ENCODE measurements at places on chromosomes 11 and 22.

DNA sequence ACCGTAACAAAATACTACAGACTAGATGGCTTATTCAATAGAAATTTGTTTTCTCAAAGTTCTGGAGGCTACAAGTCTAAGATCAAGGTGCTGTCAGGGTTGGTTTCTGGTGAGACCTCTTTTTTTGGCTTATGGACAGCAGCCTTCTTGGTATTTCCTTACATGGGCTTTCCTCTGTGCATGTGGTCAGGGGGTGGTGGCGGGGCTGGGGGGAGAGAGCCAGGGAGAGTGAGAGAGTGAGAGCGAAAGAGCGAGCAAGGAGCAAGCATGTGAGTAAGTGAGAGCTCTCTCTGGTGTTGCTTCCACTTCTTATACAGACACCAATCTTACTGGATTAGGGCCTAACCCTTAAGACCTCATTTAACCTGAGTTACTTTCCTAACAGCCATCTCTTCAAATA is 181.5 kb downstream of the TMEM135 start:
- DNase-seq = no peak

DNA sequence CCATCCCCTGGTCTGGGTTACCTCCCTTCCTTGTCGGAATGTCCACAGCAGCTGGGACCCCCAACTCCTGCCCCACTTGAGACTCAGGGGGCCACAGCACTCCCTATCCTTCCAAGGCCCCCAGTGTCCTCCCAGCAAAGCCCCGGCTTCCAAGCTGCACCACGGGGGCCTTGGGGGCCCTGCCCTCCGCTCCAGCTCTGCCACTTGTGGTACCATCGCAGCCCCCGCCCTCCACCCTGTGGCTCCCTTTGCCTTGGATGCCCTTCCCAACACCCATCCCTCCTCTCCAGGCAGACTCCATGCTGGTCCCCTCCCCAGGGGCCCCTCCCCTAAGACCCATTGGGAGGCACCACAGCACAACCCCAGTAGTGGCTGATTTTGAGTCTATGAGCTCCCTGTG is 17.3 kb downstream of the TMEM258 start:
- no peak for DNase-seq

- DNase-seq = no peak
Measured at GRCh38 chr11:30510750-30511149, 75.4 kb downstream of the MPPED2 start.

- no peak for DNase-seq
Measured at GRCh38 chr22:48749555-48750227, 1078.0 kb downstream of the BRD1 start.

DNA sequence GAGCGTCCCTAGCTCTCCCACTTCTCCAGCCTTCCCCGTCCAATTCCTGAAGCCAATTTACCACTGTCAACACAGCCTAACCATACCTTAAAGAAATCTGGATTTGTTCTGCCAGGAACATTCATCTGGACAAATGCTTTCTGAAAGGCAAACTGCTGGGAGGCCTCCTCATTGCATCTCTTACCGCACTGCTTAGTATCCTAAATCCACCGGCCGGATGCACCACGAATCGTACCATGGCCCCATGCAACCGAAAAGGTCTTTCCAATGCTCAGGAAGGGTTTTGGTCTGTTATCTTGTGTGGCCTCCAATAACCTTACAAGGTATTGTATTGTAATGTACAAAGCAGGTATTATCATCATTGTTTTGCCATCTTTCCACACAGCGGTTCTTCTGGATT is 57.6 kb downstream of the MYH9 start:
- no peak for DNase-seq

DNA sequence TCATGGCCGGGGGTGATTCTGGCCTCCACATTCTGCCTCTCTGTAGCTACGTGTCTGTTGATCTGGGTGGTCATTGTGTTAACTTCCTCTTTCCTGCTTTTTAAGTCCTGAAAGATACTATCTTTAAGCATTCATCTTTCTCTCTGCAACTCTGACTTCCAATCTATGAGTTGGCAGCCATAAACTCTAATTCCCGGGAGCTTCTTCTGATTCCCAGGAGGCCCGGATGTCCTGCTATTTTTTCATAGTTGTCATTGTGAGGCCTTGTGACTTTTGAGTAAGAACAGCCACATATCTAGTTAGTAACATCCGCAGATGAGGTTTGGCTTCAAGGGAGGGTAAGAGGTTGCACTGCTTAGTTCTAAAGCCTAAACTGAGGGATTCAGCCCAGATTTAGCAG is 107.8 kb downstream of the SYN3 start:
- no peak for DNase-seq

DNA sequence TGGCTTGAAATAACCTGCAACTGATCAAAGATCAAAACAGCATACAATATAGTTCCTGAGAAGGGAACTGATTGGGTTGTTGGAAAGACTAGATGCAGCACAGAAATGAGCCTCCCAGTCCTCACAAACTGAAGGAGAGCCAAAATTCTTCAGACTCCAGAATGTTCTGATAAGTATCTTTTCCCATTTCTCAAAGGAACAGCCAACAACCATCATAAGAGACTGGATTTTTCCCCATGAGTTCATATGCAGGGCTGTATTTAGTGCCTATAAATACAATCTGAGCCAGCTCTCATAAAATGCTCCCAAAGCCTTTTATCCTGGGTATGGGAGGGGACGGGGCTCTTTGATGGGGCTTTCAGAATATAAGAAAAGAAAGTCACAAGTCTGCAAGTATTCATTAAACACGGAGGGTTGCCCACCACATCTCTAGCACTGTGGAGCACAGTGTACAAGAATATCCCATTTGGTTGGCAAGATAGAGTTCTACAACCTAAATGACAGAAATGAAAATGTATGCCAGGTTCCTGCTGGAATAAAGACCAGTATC is 50.7 kb upstream of the LYVE1 start:
- peak; percentile 37 for DNase-seq

GRCh38 chr11:64918017-64918416 is 1.0 kb upstream of the ATG2A start:
- peak; percentile 85 for DNase-seq

- no peak for DNase-seq
Measured at GRCh38 chr22:44608597-44609399, 93.2 kb upstream of the PRR5 start.

GRCh38 chr11:32136657-32137056 is 45.8 kb downstream of the RCN1 start:
- DNase-seq = no peak

- DNase-seq = no peak
Measured at GRCh38 chr22:45960477-45961386, 16.2 kb downstream of the WNT7B start.

- DNase-seq = peak; percentile 73
Measured at GRCh38 chr11:16604794-16605388, 133.6 kb upstream of the C11orf58 start.

DNA sequence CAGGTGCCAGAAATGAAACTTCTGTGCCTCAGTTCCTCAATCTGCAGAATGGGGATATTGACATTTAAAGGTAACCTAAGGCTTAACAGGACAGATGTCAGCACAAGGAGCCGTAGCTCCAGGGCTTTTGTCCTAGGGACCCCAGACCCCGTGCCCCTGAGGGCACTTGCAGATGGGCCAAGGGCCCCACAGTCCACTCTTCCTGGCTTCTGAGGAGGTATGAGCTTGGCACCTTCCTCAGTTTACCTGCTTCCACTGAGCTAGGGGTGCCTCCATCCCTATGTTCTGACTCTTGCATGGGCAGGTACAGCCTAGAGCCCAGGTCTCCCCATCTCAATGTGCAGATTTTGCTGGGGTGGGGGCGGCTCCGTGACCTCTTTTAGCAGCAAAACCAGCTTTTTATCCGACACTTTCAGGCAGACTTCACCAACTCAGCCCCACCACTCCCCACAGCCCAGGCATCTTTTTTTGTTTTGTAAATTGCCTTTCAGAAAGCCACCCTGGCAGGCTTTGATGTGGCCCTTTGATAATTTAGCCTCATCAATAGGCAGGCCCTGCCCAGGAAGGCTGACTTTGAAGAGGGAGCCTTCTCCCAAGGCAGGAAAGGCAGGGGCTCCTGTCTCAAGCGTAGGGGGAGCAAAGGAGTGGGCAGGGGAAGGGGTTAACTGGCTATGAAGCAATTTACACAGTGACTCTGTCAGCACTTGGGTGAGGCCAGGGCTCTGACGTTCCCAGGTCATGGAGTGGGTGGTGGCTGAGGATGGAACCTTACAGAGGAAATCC is 23.7 kb upstream of the FGF3 start:
- no peak for DNase-seq
